ENCODE measurements at places on chromosomes 6 and 20.

GRCh38 chr20:3339076-3339475 is 68.4 kb downstream of the DNAAF9 start:
- no peak for DNase-seq

- DNase-seq = no peak
Observed at GRCh38 chr6:125910527-125910926, 46.0 kb upstream of the HINT3 start.

- peak; percentile 62 for DNase-seq
Observed at GRCh38 chr6:33838983-33839382, 35.2 kb upstream of the MLN start.

DNA sequence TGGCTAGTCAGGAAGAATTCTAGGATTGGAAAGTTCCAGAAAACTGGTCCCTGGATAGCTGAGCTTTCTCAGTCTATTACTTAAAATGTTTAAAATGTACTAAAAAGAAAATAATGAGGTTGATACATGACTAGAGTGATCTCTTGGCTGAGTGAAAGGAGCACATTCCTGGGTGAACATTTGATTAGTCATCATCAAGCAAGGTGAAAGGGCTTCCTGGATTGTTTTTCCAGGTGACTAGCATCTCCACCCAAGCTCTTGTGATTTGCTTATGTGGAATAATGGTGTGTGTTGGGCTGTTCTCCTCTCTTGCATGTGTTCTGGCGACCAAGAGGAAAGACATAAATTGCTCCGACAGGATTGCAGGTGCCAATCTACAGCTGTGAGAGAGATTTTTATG is 42.9 kb downstream of the PKIB start:
- peak; percentile 51 for DNase-seq

DNA sequence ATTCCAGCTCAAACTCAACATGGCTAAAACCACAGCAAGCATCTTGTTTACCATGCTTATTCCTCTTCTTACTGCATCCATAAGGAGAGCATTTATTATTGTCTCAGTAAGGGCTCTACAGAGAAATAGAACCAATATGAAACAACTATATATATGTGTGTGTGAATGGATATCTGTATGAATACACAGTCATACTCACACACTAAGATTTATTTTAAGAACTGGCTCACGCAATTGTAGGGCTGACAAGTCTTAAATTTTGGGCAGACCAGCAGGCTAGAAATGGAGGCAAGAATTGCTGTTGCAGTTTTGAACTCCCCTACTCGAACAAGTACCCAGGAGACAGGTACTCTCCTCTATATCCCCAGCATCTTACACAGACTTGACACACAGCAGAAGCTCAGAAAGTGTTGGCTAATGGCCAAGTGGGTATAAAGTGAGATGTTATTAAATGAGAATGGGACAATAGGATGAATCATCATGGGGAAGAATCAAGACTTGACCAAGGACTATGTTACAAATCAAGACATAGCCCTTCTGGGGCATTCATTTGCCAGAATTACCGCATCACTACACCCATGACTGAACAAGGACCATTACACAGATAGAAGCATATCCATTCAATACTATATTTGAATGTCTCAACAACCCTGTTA is 13.0 kb downstream of the ZHX3 start:
- DNase-seq = no peak

DNA sequence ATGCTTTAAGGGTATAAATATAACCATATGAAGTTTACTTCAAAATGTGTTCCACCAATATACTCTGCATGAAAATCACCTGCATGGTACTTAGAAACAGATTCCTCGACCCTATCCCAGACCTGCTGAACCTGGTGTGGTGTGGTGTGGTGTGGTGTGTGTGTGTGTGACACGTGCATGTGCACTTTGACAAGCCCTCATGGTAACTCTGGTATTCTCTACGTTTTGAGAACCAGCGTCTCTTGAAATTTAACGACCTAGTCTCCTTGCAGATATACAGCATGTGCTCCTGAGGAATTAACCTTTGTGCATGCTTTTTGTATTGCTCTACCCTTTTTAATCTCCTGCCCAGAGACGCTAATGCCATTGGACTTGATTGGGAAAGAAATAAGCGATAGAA is 29.5 kb downstream of the GGTLC1 start:
- DNase-seq = no peak

- DNase-seq = no peak
Observed at GRCh38 chr6:67687396-67687795, 947.7 kb upstream of the ADGRB3 start.

Data from NCI-H69 (cell line).